ENCODE measurements at places on chromosomes 4 and X.

DNA sequence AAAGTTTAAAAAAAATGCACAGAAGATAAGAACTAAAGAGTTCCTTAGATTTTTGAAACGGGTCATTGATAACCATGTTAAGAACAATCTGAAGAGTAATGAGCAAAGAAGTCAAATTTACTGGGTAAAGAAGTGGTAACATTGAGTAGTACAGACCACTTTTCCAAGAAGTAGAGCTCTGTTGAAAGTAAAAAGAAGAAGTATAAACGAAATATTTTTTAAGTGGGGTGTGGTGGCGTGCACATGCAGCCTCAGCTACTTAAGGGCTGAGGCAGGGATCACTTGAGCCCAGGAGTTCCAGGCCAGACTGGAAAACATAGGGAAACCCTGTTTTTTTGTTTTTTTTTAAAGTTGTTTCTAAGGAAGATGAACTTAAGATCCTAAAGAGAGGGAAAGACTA lies 68.5 kb downstream of the UBA6 start:
- no peak for DNase-seq

DNA sequence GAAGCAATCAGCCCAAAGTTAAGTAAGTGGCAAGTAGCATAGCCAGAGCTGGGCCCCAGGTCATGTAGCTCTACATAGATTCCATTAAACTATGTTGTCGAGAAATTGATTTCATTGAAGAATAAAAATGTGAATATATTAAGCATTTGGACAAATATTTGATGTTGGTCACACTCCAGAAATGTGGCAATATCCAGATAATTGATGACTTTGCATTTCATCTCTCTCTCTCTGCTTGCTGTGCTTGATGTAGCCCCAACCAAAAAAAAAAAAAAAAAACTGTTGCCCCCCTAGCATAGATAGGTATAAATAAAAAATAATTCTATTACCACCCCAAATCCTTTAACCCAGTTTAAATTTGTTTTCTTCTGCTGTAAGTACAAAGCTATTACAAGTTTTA lies 7.5 kb upstream of the NDST3 start:
- no peak for DNase-seq

GRCh38 chr4:155974476-155974749 lies 20.7 kb upstream of the CTSO start:
- DNase-seq, result no peak

GRCh38 chr4:114593526-114593925 lies 5.1 kb upstream of the UGT8 start:
- no peak for DNase-seq

DNA sequence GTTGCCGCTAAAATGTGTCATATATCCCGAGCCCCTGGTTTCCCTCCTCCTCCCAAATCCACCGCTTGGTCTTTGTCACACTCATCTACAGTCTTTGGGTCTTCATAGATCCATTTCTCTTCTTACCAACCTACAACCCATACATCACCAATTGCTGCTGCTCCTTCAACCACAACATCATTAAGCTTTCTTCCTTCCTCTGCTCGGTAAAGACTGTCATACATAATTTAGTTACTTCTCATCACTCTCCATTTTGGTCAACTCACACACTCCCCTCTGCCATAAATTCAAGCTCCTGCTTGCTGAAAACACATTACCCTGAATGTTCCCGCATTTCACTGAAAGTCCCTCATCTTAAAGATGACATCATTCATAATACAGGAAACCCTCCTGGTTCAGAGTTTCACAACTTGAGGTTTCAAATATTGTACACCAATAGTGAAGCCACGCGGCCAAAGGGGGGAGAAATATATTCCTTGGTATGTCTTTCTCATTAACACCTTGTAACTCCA lies 1.7 kb upstream of the DCTD start:
- DNase-seq, result no peak

DNA sequence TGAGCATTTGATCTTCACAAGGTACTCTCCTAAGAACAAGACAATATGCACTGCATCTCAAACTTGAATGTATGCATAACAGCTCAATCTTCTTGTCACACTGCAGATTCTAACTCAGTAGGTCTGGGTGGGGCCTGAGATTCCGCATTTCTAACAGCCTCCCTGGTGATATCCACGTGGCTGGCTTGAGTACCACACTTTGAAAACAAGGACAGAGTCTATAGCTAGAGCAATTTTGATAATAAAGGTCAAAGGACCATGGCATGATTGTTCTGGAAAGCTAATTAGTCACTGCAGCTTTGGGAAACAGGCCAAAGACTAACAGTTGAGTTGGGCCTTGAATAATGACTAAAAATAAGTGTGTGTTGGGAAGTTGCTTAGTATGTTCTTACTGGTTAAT lies 213.3 kb downstream of the GBA3 start:
- no peak for DNase-seq

- DNase-seq, result no peak
Measured at GRCh38 chrX:69107747-69108401, 57.4 kb downstream of the PJA1 start.

- no peak for DNase-seq
Measured at GRCh38 chr4:133275246-133275645, 126.2 kb downstream of the PCDH10 start.

DNA sequence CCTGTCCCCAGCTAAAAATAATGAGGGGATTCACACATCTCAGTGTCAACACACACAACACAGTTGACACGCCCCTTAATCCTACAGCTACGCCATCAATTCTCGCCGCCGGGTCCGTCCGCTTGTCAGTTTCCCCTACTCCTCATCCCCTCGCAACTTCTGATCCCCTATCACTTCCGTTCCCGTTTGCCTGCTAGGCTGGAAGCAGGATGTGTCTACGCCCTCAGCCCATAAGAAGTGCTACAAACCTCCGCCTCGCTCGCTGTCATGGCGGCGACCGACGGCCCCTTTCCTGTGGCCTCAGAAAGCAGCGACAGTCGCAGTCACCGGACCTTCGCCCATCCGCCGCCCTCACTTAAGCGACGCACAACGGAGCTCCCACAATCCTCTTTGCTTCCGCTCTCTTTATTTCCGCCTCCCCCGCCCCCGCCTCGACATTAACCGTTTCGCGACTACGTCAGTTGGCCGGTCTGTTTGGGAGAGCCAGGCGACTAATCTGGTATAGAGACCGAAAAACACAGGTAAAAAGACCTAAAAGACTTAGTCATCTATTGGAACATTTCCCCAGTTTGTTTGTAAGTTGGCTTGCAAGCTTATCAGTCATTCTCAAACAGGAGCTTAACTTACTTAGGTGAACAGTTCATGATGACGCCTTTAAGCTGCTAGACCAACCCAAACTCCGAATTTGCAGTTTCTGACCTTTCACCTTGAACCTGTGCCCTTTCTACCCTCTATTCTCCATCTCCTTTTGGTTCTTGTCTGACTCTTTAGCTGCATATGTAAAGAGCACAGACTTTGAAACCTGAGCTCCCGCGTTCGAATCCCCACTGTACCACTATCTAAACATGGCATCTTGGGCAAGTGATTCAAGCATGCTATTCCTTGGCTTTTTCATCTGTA lies at the start of gene SLC25A53:
Gene SLC25A53, minus strand, starts transcription at position 380 of the 900 bp plus-strand sequence. CDS start 51,752 bp downstream, outside the sequence.
- DNase-seq, result peak; percentile 56

DNA sequence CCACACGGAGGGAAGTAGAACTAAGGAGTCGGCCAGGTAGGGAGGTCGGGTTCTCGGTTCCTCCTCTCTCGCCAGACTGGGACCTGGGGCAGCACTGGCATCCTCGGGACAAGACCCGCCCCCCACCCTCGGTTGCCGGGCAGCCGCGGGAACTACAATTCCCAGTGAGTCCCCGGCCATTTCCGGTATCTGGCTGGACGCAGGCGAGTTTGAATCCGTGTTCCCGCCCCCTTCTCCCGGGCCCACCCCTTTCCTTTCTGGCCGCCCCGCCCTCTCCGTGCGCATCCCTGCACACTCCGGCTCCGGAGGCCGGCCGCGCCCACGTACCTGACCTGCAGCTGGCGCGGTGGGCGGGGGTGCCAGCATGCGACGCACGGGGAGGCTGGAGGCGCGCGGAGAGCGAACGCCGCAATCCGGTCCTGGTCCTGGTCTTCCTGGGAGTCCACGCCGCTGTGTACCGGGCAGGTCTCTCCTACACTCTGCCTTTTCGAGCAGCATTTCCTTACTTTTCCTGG lies 10.2 kb upstream of the DLG3 start:
- peak; percentile 46 for DNase-seq

GRCh38 chrX:70253377-70254062 lies 6.5 kb downstream of the P2RY4 start:
- DNase-seq, result no peak

GRCh38 chr4:6905516-6906445 lies 3.8 kb upstream of the TBC1D14 start:
- no peak for DNase-seq

DNA sequence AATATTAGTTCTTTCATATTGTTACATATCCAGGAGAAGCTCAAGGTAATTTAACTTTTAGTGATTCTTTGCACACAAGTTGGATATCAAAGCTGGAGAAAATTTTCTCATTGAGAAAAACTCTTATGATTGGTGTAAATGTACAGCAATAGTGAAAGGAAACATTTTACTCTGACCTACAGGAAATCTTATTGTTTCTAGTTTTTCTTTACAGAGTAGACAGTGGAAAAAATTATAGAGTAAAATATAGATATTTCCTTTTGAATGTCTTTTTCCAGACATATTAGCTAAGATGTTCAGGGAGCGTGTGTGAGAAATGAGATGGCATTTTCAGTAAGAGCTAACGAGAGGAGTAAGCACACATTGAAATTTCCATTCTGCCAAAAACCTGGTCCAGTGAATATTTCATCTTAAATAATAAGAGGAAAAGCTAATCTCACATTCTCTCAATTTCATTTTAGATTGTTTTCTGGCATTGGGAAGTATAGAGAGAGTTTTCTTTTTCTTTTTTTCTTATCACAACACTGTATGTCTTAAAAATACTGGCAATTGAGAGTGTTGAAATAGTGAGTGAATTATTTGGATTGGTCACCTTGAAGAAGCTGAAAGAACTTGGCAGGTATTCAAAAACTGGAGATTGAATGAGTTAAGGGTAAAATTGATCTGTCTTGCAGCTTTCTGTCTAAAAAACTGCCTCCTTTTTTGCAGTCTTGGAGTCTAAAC lies 15.6 kb upstream of the ATP8A1 start:
- no peak for DNase-seq

DNA sequence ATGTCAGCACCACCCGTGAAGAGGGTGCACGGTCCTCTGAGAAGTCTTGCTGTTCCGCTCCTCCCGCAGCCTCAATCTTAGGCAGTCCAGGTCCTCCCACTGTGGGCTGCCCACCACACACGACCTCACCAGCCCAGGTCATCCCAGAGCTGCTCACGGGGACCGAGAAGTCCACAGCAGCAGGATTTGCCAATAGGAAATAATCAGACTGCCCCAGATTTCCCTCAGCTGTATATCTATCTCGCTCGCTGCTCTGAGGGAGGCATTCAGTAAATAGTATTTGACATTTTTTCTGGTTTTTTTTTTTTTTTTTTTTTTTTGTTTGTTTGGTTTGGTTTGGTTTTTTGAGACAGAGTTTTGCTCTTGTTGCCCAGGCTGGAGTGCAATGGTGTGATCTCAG lies 83.8 kb downstream of the STOX2 start:
- DNase-seq, result no peak

GRCh38 chrX:153338836-153339235 lies 4.9 kb downstream of the ZNF275 start:
- DNase-seq, result no peak

DNA sequence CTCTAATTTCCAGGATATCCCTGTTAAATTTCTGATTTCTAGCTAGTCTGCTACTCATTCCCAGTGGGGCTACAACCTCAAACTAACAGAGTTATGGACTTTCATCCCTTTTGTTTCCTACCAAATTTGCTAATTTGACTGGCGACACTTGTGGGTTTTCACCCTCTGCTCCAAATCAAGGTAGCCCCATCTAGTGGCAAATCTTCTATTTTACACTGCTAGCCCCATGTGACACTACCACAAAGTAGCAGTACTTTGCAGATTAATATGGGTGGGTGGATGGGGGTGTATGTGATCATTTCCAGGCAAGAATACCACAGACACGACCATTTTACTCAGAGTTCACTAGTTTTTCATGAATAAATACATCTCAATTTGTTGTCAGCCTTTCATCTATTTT lies 150.3 kb downstream of the MSL3 start:
- DNase-seq, result no peak

DNA sequence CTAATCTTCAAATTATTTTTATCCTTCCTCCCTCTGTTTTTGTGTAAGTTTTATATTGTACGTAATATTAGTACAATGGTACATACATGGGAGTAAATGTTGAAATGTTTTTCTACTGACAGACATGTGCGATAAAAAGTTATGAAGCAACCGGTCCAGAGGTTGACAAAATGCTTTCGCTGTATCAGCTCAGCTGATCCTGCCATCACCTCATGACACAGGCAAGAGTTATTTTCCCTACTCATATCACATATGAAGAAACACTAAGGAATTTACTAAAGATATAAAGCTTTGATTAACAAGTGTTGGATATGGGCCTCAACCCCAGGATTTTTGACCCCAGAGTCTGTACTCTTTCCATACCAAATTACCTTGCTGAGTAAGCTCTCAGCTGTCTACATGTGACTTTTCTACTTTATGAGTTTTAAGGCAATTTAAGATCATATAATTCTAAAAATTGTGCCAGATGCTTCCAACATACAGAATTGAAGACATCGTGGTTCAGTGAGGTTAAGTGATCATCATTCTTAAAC lies 50.0 kb downstream of the CLCN5 start:
- DNase-seq, result no peak

DNA sequence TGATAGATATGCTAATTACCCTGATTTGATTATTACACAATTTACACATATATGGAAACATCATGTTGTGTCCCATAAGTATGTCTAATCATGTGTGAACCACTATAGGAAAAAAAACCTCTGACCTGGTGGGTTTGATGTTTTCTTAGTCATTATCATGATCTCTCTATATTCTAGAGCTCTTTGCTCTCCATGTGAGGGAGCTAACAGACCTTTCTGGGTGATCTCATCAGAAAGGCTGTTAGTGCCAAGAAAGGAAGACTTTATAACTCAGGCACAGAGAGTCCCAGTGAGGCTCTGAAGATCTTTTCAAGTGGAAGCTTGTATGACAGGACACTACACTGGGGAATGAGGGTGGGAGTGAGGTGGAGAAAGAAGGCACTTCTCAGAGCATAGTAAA lies 527.7 kb upstream of the MAGEB2 start:
- DNase-seq, result no peak
